ENCODE measurements at places on chromosomes 7 and 10.

DNA sequence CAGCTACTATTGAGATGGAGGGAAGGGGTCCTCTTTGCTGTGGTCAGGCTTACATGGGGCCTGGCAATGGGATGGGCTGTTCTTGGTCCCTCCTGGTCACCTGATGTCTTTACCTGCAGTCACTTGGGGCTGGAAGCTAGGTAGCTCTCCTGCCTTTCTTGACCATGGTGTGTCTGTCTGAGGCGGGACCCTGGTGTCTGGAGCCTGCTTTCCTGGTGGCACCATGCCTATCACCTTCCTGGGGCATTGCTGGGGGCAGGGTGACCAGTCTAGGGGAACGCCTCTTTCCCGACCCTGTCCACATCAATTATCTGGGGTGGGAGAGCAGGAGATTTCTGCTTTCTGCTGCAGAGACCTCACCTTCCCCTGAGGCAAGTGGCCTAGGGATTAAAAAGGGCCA, 55.6 kb downstream of the ARHGAP22 start:
- no peak for DNase-seq

- no peak for DNase-seq
Measured at GRCh38 chr7:3451701-3452100, 150.6 kb downstream of the SDK1 start.

- DNase-seq, result no peak
Measured at GRCh38 chr7:24706211-24707170, 50.8 kb downstream of the GSDME start.

DNA sequence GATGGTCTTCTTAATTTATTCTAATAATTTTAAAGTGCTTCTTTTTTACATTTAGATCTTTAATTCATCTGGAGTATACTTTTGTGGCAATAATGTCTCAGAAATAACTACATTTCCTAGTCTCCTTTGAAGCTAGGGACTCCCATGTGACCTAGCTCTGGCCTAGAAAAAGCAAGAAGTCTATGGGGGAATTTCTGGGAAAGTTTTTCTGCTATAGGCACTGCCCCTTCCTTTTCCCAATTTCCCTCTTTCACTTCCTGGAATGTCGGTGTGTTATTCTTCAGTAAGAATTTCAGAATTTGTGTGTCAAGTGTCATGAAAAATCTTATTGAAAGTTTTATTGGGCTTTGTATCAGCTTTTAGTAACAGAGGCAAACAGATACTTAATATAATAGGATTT, 94.6 kb upstream of the LRRC4 start:
- DNase-seq, result no peak

- DNase-seq, result no peak
Measured at GRCh38 chr10:92149261-92149660, 141.6 kb downstream of the CPEB3 start.

DNA sequence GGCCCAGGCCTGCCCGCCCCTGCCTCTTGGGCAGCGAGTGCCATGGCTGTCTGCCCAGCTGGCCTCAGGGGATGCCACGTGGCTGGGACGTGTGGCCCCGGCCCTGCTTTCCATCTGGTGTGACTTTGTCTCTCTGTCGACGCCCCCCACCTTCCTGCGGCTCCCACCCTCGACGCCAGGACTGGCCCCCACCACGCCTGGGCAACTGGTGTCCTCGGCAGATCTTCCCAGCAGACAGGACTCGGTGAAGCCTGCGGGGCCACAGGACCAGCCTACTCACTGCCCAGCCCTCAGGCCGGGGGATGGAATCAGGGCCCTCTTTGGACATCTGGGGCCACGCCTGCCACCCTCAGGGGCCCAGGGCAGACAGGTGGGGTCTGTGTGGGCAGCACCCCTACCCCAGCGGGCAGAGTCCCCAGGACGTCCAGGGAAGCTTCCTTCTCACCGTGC, 55.1 kb downstream of the UNCX start:
- DNase-seq, result no peak

GRCh38 chr10:88642963-88643362, 21.3 kb upstream of the LIPF start:
- no peak for DNase-seq

DNA sequence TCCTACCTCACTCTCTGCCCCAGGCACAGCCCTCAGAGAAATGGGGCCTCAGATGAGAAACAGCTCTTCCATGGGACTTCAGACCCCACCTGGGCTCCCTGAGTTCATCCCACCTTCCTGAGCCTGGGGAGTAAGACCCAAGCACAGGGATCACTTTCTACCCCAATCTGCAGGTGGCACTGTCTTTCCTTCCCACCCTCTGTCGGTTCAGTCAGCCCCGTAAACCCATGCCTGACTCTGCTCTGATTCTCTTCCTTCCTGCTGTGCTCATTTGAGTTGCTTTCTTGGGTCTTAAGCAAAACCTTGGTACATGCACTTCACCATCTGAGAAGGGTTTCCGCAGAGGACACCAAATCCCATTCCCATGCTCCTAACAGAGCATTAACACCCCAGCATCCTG, 306.4 kb upstream of the CDC14C start:
- DNase-seq, result no peak

- no peak for DNase-seq
Measured at GRCh38 chr7:33796538-33796937, 108.8 kb upstream of the BMPER start.

DNA sequence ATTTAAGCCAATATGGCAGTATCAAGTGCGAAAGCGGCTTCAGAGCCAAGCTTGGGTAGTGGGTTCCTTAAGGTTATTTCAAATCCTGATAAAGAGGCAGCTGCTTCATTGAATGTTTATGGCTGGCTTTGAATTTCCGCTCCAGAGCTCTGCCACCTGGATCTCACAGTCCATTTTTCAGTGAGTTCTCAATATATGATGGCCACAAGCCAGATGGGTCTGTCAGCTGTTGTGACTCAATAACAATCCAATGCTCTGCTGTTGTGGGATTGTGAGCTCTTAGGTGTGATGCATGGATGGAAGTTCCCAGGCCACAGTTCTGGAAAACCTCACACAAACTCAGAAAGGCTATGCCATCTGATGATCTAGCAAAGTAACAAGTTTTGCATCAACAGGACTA, 743.8 kb upstream of the LRRN3 start:
- DNase-seq, result no peak

- DNase-seq, result no peak
Measured at GRCh38 chr7:128151635-128152034, 89.4 kb upstream of the LEP start.

DNA sequence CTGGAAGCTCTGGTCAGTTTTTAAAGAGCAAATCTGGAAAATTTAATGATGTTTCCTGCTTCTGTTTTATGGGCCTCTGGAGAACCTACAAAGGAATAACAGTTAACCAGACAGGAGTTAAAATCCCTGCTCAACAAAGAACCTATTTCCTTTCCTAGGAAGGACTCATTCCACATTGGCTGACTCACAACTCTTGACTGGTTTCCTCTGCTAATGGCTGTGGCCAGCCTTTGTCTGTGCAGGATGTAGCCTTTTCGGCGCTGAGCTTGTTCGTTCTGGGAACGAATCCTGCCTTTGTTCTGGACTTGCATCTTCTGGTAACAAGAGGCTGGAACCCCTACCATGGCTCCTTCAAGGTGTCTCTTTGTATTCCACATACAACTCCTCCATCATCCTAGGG, 112.8 kb upstream of the PDCD4 start:
- no peak for DNase-seq

DNA sequence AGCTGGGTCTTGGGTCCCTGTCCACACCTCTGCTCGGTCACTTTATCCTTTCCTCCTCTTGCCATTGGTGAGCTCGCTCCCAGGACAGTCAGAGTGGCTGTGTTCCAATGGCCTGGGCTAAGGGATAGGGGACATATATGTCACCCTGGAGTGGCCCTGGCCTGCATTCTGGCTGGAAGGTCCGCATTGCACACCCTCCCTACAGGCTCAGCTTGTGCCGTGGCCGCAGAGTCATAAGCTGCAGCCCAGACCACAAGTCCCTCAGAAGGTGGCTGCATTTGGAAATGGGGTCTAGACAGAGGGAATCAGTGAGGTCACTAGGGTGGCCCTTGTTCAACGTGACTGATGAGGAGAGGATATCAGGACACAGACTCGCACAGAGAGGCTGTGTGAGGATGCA, 363.8 kb upstream of the SHH start:
- no peak for DNase-seq

DNA sequence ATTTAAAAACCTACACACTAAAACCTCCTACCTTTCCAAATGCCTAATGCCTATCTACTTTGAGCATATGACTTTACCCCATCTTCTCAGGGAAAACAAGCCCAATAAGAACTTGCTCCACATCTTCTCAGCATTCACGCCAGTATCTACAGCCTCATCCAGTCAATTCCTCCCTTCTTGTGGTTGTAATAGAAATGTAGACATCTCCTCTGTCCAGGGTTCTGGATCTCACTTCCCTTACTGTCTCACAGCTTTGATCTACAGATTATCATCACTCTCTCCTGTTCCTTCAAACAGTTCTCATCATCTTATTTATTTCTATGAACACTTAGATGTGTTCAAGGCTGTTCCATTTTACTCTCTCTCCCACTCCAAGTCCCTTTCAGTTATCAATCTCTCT, 70.4 kb upstream of the NOBOX start:
- DNase-seq, result no peak

DNA sequence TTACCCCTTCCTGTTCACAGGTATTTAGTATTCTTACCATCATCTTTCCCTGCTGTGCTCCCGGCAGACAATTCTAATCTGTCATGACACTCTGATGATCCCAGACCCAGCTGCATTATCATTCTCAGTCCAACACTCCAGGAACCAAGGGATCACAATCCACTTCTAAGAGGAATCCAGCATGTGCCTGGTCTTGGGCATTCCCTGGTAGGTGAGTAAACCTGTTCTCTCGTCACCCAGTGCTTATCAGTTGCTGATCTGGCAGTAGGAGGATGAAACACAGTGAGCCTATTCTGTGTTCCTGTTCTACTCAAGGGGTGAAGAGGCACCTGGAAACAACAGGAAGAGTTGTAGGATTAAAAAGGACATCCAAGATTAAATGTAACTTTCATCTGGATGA, 1.3 kb upstream of the DMBT1 start:
- no peak for DNase-seq

GRCh38 chr7:4069268-4070095, 612.6 kb upstream of the FOXK1 start:
- no peak for DNase-seq

DNA sequence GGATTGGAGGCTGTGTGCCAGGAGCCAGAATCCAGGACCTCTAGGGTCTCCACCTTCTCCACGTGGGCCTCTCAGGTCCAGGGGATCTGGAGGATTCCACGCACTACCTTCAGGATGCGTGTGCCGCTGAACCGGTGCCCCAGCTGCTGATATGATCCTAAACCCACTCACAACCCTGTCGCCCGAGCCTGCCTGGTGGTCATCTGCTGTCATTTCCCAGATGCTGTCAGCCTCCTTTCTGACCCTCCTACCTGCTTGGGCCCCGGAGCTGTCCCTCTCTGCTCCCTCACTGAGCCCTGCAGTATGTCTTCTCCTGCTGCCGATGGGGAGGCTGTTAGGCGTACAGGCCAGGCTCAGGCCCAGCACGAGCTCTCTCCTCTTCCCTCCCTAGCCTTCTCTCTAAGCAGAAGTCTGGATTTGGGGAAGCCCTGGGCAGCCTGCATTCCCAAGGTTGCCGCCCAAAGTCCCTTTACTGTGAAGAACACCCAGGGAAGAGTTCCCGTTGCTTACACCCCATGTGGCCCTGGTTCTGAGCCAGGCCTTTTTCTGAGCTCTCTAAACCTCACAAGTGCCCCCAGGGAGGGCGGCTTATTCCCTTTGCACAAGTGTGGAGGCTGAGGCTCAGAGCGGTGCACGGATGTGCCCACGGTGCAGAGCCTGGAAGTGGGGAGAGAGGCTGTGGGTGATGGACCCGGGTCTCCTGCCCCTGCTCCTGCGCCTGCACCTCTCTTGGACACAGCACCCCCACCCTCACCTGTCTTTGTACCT, 30.8 kb upstream of the ZNF488 start:
- DNase-seq, result no peak

DNA sequence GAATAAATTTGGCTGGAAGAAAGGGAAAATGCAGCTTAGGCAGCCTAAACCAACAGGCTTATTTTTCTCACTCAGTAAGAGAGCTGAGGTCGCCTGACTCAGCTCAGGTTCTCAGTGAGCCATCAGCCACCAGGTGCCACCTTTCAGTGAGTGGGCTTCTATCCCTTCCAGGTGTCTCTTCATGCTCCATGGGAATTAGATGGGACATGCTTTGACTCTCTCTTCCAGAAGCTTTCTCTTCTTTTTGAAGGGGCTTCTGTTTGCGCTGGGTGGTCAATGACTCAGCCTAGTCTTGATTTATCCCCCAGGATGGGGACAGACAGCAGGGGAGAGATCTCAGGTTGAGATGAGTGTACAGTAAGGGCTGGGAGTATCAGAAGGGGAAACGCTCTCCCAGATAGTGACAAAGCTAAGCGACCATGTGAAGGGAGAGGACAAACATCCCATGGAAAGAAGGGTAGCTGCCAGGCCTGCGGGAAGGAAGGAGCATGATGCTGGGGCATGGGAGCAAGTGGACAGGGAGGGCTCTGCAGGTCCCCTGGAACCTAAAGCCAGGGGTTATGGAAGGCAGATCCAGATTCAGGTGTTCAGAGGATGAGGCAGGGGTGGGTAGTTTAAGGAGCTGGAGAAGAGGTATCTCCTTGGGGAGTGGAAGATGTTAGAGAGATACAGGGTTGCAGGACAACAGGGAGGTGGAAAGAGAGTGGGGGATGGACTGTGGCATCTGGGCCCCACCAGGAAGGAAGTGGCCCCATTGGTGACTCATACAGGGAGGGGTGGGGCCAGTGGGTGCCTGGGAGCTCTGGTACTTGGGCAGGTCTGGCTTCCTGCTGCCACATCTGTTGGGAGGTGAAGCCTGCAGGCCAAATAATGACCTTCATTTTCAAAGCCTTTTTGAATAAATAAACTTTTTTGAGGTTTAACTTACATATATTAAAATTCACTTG, 32.5 kb downstream of the OGDH start:
- peak; percentile 95 for DNase-seq

- no peak for DNase-seq
Measured at GRCh38 chr7:28088901-28089714, 91.5 kb downstream of the JAZF1 start.

GRCh38 chr7:120665068-120665467, 192.9 kb downstream of the TSPAN12 start:
- no peak for DNase-seq

DNA sequence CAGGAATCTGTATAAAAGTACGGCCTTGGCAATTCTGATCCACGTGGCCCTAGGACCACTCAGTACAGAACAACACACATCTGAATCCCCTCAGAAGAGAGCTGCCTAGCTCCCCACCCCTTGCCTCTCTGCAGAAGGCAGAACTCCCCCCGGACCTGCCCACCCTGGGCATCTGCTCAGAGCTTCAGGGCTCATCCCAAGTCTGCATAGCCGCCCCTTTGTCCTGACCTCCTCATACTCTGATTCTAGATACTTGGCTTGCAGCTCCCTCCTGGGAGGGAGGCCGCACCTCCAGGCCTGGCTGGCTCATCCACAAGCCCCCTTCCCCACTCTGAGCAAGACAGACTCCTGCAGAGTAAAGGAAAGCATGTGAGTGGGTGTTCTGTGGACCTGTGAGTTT, 49.6 kb downstream of the GRID1 start:
- no peak for DNase-seq

- DNase-seq, result no peak
Measured at GRCh38 chr10:14466257-14466656, 135.5 kb upstream of the FRMD4A start.

All from GM12865 (cell line).